ENCODE measurements at places on chromosomes 11 and 22. TPM values are rescaled to one million over a fixed set of nuclear protein-coding genes. Genes with fewer than 3 reads are reported as not detected.

DNA sequence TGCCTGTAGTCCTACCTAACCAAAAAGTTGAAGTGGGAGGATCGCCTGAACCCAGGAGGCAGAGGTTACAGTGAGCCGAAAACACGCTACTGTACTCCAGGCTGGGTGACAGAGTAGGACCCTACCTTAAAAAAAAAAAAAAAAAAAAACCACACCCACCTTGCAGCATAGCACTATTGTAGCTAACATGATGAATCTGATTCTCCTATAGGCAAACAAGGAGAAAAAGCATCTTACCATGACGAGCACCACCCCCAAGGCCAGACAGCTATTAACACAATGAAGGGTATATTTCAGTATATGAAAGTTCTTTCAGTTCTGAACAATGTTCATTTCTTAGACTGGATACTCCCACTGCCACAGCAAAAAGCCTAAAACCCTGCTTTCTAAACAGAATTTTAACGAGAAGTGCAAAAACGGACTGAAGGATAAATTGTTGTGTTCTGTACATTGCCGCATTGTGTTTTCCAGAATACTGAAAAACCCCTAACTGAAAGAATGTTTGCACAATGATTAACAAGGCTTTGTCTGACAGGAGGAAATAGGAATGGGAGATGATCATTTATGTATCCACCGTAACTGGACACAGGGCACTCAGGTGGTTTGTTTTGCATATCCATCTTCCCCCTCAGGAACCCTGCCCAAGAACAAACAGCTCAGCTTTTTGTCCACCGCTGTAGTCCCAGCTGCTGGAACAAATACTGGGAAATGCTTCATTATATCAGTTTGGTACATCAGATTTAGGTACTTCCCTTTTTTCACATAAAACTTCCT lies 8.9 kb downstream of the PISD start:
- DNase-seq, result no peak

GRCh38 chr11:65556470-65557279 lies 1.5 kb downstream of the LTBP3 start:
- DNase-seq, result no peak

DNA sequence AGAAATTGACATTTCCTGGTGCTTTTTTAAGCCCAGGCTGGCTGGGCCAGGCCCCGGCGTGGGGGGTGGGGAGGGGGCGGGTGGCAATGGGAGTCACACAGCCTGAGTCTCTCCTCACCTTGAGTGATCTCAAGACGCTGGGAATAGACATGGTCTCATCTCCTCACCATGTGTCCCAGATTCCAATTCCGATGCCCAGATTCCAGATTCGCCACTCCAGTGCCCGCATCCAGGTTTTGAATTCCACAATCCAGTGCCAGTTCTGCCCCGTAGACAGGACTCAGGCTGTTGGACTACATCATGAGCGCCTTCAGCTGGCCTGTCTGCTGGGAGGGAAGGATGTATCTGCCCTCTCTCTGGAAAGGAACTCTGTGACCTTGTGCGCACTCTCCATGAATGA lies 19.1 kb downstream of the KCNC1 start:
- no peak for DNase-seq

- DNase-seq, result no peak
Observed at GRCh38 chr22:37155971-37156370, 6.3 kb upstream of the IL2RB start.

DNA sequence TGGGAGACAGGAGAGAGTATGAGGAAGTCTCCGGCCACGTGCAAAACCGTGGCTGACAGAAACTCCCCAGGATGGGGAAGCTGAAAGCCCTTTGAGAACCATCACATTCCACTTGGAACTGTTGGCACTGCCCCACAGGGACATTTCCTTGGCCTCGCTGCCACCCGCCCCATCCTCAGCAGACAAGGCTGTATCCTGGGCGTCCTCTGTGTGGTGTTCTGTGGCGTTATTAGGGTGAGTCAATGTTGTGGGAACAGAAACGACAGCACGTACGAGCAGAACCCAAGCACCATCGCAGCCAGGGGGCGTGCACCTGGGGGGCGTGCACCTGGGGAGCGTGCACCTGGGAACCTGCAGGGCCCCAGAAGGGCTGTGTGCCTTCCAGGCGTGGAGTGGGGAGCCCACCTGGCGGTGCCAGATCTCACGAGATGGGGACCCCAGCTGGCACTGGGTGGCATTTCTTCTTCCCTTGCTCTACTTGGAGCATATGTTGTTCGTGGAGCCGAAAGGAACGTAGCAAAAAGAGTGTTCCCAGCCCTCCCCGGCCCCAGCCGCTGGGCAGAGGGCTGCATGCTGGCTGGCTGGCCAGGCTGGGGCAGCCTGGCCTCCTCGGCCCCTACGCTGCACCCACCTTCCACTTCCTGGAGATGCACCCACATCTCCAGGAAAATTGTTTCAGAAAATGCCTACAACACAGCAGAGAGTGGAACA lies 35.4 kb downstream of the NFAM1 start:
- DNase-seq, result no peak

GRCh38 chr11:61294717-61295595 lies at the start of gene VWCE:
TSS of gene VWCE (minus strand) at chr11:61295316. CDS start at chr11:61295037, 279 bp downstream.
- peak; percentile 47 for DNase-seq

DNA sequence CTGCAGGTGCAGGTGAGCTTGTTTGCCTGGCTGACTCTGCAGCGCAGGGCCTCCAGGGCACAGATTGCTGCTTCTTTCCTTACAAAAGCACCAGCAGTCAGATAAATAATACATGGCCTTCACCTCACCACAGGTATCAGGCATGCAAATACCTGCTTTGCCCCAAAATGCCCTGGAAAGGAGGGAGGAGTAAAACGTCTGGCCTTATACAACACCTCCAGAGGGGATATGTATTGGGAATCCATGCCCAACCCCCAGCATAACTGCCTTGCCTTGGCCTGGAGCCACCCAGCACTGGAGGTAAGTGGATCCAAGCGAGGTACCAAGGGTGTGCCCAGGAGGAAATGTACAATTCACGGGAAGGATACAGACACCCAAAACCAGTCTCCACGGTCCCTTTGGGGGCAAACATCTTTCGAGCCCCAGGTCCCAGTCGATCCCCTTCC lies 860 bp downstream of the TMEM184B start:
- no peak for DNase-seq

GRCh38 chr11:57785072-57785471 lies 23.5 kb downstream of the CTNND1 start:
- no peak for DNase-seq

DNA sequence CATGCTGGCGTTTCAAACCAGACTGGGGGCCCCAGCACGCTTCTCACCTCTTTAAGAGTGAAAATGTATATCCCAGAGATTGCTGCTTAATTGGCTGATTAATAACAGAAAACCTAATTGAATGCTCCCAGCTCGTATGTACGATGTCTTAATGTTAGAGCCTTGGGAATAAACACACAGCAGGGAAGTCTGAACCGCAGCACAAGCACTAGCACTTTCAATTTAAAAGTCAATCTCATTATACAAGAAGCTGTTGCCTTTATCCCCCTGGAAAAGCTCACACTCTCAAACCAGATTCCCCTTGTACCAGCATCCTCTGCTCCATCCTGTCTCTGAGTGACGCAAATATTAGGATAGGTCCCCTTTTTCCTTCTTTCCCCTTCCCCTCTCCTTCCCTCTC lies 449.1 kb downstream of the MN1 start:
- no peak for DNase-seq

GRCh38 chr11:67247946-67248550 lies 18.2 kb upstream of the GRK2 start:
- no peak for DNase-seq

- no peak for DNase-seq
Observed at GRCh38 chr11:18171377-18172000, 1.1 kb upstream of the MRGPRX4 start.

Gene BIK
- total RNA-seq, result 0.41 TPM

Gene HEPN1
- not detected for total RNA-seq

Gene PANX3
- total RNA-seq, result not detected

Gene MFRP
- total RNA-seq, result not detected

Gene SIRT3
- total RNA-seq, result 36.4 TPM

Gene C11orf52
- total RNA-seq, result 1.2 TPM

Gene OR8D1
- not detected for total RNA-seq

Gene SHANK3
- total RNA-seq, result 23.1 TPM

Gene RASL10A
- total RNA-seq, result 1.4 TPM

Gene MYEOV
- not detected for total RNA-seq

Gene PRRG4
- total RNA-seq, result 0.33 TPM

Data from left ventricle myocardium inferior (tissue), 1 donor.